NCI-H1417 (cell line): ENCODE measurements at places on chromosomes 16 and 17.

GRCh38 chr17:27526604-27527002 lies 70.4 kb downstream of the KSR1 start:
- no peak for DNase-seq

GRCh38 chr16:74742051-74742481 lies 32.6 kb downstream of the FA2H start:
- no peak for DNase-seq

DNA sequence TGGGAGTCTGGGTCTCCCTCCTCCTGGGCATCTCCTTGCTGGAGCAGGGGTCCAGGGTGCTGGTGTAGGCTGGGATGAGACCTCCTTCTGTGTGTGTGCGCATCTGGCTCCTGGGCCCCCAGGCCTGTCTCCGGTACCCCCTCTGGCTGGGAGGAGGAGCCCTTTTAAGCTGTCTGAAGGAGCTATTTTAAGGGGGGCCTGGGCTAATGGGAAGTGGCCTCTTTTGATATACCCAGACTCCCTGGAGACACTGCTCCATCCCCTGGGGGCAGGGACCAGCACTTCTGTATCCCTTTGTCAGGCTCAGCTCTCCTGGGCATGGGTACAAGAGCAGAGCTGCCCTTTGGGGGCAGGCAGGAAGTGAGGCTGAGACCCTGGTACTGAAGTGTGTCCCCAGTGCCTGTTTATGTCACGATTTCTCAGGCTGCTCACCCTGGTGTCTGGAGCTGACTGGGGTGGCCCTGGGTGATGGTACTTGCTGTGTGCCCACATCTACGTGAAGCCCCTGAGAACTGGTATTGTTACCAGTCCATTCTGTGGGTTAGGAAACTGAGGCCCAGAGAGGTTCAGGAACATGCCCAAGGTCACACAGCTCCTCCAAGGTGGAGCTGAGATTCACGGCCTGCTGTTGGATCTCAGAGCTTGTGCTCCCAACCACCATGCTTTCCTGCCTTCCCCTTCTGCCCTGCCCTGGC lies 6.5 kb downstream of the ADCY7 start:
- peak; percentile 18 for DNase-seq

- no peak for DNase-seq
Observed at GRCh38 chr17:57566721-57567120, 178.4 kb downstream of the CCDC182 start.

- peak; percentile 71 for DNase-seq
Observed at GRCh38 chr17:75270218-75270965, 639 bp downstream of the MIF4GD start.

GRCh38 chr17:67506966-67507365 lies 129.9 kb downstream of the PITPNC1 start:
- DNase-seq: no peak

DNA sequence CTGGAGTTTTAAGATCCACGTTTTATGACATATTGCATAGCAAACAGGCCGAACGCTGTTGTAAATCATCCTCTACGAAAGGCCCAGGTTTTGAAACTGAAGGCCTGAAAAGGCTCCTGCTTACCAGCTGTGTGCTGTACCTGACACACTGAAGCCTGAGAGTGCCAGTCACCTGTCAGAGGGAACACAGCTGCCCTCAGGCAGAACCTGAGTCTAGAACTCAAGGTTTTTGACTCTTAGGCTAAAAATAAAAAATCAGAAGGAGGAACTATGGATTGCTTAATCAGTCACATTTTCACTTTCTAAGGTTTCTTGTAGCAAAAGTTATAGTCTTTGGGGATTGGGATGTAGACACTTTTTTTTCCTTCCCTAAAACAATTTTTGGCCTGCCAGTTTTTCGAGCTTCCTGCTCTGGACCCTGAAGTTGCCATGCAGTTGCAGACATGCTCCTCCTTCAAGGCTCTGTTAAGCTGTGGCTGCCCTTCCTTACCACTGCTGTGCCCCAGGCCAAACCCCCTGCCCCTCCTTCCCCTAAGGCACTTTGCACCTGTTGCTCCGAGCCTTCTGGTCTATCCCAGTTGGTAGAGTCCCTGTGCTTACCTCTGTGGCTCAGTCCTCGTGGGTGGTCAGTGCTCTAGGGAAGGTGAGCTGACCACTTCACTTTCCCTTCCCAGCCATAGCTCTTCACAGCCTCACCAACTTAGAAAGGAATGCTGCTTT lies 56.6 kb downstream of the TENT4B start:
- DNase-seq: no peak

DNA sequence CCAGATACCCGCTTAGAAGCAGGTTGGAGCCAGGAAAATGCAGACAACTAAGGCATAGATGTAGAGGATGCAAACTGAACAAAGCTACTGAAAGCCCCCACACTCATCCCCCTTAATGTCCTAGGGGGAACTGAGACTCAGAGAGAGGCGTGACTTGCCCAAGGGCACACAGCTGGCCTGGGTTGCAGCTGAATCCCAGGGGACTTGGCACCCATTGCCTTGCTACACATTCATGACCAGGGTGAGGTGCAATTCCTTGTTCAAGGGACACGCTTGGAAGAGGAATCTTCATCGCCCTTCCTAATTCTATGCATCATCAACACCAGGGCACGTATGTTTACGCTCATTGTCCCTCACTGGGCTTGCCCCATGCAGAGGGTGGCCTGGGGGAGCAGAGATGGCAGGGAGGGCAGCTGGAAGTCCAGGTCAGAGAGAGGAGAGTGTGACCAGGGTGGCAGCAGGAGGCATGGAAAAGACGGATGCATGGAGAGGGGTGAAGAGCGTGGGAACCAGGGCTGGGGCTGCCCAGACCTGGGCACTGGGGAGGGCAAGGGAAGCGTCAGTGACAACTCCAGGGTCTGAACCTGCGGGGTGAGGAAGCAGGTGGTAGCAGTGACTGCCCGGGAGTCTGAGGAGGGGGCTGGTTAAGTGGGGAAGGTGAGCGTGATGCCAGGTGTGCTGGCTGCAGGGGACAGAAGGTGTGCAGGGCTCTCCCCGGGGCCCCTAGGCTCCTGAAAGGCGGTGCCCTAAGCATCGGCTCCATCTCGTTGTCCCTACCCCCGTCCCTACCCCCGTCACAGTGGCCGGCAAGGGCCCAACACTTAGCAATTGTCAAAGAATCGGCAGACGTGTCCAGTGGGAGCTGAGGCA lies 267.1 kb upstream of the TNRC6C start:
- peak; percentile 33 for DNase-seq

DNA sequence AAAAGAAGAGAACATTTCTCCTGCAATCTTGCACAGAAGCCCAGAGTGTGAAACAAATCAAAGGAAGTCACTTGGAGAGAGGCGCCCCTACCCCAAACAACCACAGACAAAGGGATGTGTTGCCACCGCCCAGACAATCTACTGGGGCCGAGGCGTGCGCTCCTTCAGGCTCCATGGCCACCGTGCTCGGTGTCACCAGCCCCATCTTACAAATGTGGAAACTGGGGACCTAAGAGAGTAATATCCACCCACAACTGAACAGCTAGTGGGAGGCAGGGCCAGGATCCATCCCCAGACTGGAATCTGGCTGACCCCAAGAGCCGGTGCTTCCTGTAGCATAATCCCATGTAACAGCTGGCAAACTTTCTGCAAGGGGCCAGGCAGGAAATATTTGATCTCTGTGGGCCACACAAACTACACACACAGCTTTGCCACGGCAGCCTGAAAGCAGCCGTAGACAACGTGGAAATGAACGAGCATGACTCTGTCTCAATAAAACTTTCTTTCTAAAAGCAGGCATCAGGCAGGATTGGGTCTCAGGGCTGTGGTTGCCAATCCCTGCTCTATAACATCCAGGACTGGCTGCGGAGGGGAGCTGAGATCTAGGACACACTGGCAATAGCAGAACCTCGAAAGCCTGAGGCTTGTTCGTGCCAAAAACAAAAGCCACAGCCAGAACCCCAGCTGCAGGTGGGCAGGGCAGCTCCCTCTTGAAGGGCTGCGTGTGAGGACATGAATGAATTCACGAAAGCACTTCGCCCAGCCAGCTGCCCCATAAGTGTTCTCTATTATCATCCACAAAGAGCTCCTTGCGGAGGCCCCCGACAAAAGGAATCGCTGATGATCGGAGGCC lies 26.6 kb upstream of the GINS2 start:
- peak; percentile 85 for DNase-seq

- DNase-seq: no peak
Observed at GRCh38 chr16:53355064-53355463, 79.2 kb upstream of the RBL2 start.

DNA sequence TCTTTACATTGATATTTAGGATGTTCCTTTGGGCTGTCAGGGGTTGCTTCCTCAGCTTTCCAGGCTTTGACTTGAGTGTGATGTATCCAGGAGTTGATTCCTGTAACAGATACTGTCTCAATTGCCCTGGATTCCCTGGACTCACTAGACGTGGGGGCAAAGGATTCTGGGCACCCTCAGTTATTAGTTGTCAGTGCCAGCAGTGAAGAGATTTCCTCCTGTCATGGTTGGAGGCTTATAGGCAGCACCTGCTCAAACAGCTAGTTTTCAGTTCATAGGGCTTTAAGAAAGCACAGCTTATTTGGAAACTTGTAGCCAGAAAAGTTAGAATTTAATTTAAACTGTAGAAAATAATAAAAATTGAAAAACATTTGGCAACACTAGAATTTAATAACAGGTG lies 9.5 kb upstream of the B4GALNT2 start:
- DNase-seq: no peak

- no peak for DNase-seq
Observed at GRCh38 chr17:79031996-79032875, 8.3 kb downstream of the C1QTNF1 start.

DNA sequence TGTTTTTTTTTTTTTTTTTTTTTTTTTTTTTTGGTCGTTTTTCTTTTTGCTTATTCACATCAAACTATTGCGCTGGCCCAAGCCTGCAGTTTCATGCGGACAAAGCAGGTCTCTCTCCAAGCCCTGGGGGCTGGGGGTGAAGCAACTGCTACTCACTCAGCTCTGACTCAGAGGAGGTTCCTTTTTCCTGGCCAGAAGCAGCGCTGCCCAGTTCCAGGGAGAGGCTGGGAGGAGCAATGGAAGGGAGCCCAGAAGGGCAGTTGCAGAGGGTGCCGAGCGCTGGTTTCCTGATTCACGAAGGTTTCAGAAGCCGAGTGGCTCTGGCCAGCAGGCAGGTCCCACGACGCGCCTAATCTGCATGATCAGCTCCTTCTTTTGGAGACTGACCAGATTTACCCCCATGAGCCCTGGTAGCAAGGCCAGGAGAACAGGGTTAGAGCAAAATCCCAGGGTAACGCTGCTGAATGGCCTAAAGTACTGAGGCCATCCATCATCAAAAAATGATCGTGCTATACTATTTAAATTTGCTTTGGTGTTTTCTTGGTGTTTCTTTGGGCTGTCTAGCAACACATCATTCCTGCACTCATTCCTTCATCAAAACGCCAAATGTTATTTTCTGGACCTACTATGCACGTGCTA lies 144.7 kb upstream of the SOX9 start:
- no peak for DNase-seq

GRCh38 chr17:34755371-34755770 lies 176.0 kb downstream of the TMEM132E start:
- DNase-seq: no peak

DNA sequence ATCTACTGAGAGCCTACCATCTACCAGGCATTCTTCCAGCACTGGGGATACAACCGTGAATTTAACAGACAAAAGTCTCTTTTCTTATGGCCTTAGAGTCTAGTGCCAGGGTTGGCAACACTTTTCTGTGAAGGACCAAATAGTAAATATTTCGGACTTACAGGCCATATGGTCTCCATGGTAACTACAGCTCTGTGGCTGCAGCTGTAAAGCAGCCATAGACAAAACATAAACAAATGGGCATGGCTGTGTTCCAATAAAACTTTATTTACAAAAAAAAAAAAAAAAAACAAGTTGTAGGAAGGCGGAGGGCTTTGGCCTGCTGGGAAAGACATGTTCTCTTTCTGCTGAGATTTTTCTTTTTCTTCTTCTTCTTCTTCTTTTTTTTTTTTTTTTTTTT lies 98.7 kb downstream of the ABCC12 start:
- peak; percentile 6 for DNase-seq

GRCh38 chr17:1961189-1961588 lies 63.9 kb downstream of the RTN4RL1 start:
- peak; percentile 91 for DNase-seq

DNA sequence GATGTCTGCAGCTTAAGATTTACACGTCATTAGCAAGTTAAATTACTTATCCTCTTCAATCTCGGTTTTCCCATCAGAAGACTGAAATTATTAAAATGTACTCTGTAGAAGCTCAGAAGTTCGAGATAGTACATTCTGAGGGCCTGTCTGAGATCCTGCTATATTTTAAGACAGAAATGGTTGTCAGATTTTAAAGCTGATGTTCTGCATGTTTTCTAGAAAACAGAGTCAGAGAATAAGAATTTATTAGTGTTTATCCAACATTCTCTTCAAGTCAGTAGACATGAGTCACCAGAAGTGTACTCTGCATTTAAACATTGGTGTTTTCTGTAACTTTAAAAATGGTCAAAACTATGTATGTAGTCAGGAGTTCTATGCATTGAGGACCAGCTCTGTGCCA lies 155.2 kb upstream of the MYOCD start:
- DNase-seq: no peak
